ENCODE measurements at places on chromosomes 5 and 9. TPM values are rescaled to one million over a fixed set of nuclear protein-coding genes. Genes with fewer than 3 reads are reported as not detected.

The OR1Q1 gene
- total RNA-seq, result not detected

GRCh38 chr9:1354086-1354485 is 303.9 kb downstream of the DMRT2 start:
- no peak for DNase-seq

GRCh38 chr5:38931731-38932130 is 85.9 kb downstream of the OSMR start:
- DNase-seq, result no peak

DNA sequence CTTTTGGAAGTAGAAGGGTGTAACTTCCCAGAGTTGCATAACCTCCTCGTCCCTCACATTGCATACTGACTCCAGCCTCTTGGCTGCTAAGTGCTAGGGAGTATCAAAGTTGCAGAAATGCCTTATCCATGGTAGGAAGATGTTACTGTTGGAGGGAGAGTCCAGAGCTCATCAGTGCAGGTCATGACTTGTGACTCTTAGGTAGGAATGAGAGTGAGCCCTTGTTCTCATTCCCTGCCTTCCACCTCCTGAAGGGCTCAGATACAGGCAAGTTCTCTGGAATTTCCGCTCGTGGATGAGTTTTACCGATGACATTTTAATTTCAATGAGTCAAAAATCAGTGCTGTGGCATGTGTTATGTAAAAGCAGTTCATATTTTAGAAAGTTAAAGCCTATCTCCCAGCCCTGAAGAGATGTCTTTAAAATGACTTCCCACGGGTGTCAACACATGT is 17.0 kb downstream of the IRX1 start:
- DNase-seq, result no peak

DNA sequence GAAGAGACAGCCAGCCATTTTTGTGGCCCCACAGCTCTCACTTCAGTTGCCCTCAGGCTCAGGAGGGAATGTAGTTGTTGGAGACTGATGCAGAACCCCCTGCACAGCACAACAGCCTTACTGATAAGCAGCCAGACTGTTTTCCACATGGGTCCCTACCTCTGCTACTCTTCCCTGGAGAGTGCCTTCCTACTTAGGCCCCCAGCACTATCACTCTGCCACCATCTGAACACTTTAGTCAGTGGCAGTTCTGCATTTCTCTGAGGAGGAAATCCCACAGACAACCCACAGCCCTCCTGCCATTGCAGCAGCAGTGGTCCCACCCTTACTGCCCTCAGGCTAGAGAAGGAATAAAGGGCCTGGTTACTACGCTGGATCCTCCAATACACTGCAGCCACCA is 61.8 kb upstream of the PTPRD start:
- DNase-seq, result no peak

Data from activated T-cell treated with anti-CD3 and anti-CD28 coated beads, Interleukin-2, amount 50 U/mL, for 72 hours (primary cell).